ENCODE measurements at places on chromosomes 3 and 15. TPM values are rescaled to one million over a fixed set of nuclear protein-coding genes. Genes with fewer than 3 reads are reported as not detected.

ARGFX gene
- not detected for total RNA-seq

MCF2L2 gene
- 0.29 TPM for total RNA-seq

XCR1 gene
- not detected for total RNA-seq

APBA2 gene
- total RNA-seq: 20.8 TPM

Measured in placental pericyte (primary cell).